Heart right ventricle (tissue), 16 donors: ENCODE measurements at places on chromosomes 5 and 9. TPM values are rescaled to one million over a fixed set of nuclear protein-coding genes. Genes with fewer than 3 reads are reported as not detected.

IL4 gene
- polyA plus RNA-seq, result not detected

DNA sequence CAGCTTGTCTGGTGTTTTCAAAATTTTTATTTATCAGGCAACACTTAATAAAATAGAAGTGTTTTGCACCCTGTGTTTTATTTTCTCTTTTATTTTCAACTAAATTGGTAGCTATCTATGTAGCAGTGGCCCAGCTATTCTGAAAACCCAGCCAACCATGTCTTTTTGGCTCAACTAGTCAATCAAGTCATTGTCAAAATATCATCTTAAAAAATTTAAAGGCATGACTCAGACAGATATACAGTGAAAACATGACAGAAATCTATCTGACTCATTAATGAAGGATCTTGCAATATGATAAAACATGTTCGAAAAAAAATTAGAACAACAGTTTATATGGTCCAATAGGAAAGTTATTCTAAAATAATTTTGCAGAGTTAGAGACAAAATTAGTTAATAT lies 75.1 kb downstream of the HSD17B4 start:
- DNase-seq, result no peak

- DNase-seq, result no peak
Measured at GRCh38 chr5:95027151-95027721, 257.7 kb downstream of the MCTP1 start.

- DNase-seq, result no peak
Measured at GRCh38 chr5:75736273-75736672, 19.0 kb upstream of the POC5 start.

DNA sequence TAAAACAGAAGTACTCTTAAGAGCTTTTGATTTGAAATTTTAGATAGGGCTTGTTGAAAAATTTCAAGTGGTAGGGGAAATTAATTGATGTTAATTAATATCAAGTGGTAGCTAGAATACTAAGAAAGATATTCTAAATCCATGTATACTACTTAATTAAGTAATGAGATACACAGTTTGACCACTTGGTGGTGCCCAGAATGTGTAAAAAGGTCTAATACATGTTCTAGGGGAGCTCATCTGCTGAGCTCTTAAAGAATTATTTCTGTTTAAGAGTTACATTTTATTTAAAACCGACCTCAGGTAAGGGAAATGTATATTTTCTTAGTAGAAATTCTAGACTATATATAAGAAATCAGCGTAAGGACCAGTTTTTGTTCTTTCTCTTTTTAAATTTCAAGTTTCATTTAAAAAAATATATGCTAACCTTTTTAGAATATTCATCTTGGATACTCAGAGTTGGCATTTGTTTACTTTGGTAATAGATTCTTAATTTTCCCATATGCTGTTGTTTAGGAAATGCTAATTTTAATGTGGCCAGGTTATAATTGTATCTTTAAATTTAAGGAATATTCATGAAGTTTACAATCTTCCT lies 61.5 kb downstream of the LNPEP start:
- DNase-seq, result peak; percentile 13
